ENCODE measurements at places on chromosomes 6 and 20. TPM values are rescaled to one million over a fixed set of nuclear protein-coding genes. Genes with fewer than 3 reads are reported as not detected.

The SRSF6 gene
- total RNA-seq: 70.1 TPM

The ATP6V1G2 gene
- total RNA-seq: 2.2 TPM

GRCh38 chr6:41970436-41970846 lies 28.8 kb upstream of the CCND3 start:
- peak; percentile 91 for DNase-seq

- peak; percentile 62 for DNase-seq
Measured at GRCh38 chr6:134065706-134066105, 13.3 kb upstream of the SLC2A12 start.
